Immature natural killer cell (primary cell): ENCODE measurements at places on chromosomes 13 and 19.

DNA sequence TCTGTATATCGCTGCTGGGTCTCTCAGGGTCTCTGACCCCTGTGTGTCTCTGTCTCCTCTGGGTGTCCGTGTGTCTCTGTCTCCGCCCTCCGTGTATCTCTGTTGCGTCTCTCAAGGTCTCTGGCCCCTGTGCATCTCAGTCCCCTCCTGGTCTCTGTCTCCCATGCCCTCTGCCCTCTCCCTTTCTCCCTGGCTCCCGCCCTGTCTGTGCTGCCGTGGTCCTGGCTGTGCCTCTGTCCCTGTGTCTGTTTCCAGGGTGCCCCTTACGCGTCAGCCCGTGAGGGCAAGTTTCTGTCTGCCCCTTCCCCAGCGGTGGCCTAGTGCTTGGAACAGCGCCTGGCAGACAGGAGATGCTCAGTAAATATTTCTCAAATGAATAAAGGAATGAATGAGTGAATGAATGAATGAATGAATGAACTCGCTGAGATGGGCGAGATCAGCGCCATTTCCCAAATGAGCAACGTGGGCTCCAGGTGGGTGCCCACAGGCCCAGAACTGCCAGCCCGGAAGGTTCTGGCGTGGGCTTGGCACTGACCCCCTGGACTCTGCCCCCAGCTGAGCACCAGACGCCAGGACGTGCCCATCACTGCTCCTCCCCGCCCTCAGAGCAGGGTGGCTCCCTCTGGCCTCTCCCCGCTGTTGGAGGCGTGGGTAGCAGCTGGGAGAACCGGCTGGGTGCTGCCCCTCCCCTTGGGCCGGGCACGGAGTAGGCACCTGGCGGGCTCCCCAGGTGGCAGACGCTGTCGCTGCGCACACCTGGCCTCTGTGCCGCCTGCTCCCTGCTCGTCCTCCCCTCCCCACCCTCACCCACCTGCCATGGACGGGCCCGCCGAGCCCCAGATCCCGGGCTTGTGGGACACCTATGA, at the start of gene SULT2B1:
Gene SULT2B1, plus strand, starts transcription at position 736 of the 866 bp plus-strand sequence. Its CDS starts 81 bp downstream, at position 817.
- DNase-seq: no peak

GRCh38 chr19:6213266-6213595, 66.5 kb downstream of the MLLT1 start:
- DNase-seq: no peak

GRCh38 chr19:51187395-51188226, 37.3 kb upstream of the CD33 start:
- DNase-seq: no peak

DNA sequence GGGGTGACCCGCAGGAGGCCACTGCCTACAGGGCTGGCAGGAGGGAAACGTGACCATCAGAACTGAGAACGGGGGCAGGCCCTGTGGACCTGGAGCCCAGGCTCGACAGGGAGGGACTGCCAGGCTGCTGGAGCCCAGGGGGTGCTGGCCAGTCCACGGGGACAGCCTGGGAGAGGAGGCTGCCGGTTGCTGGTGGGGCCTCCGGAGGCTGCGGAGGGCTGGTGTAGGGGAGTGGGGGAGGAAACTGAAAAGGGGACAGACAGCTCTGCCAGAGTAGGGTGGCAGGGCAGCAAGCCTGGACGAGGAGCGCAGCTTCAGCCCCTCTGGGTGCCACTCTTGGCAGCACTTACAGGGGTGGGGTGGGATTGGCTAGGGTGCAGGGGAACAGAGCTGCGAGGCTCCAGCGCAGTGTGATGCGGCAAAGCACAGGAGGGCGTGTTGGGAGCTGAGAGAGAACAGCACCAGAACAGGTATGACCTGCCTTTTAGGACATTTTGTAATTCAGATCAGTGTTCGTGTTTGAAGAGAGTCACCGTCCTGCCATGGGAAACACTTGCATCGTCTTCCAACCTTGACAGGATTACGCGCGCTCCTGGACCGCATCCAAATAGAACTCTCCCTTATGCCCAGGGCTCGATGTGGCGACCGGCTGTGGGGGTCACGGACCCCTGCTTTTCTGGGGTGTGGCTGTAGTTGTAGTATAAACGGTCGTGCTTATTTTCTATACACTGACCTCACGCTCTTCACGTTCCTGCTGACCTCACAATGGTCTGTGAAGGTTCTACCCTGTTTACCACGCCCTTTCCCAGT, 19.9 kb upstream of the ARHGEF7 start:
- DNase-seq: no peak

- no peak for DNase-seq
Measured at GRCh38 chr13:27004326-27004725, 167.3 kb downstream of the USP12 start.

- no peak for DNase-seq
Measured at GRCh38 chr13:24624801-24625231, 55.4 kb upstream of the ATP12A start.

GRCh38 chr19:38559428-38560401, 58.0 kb downstream of the MAP4K1 start:
- peak; percentile 47 for DNase-seq

GRCh38 chr19:35037716-35038622, 3.6 kb upstream of the HPN start:
- DNase-seq: no peak

DNA sequence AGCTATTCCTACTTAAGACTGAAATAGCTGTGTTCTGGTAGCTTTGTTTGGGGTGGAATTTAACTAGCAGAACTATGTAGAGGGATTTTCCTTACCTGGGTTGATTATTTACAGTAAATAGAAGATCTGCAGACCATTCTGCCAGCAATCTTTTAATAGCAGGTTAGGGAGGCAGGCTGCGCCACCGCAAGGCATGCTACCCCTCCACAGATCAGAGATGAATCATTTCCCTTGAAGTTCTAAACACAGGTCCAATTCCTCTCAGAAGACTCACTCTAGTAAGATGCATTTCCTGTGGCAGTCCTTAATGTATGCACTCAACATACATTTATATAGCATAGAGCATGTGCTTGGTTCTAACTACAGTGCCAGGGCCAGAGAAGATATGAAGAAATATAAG, 109.0 kb downstream of the TNFRSF19 start:
- no peak for DNase-seq

GRCh38 chr19:18179957-18180356, 6.3 kb downstream of the IFI30 start:
- DNase-seq: no peak

DNA sequence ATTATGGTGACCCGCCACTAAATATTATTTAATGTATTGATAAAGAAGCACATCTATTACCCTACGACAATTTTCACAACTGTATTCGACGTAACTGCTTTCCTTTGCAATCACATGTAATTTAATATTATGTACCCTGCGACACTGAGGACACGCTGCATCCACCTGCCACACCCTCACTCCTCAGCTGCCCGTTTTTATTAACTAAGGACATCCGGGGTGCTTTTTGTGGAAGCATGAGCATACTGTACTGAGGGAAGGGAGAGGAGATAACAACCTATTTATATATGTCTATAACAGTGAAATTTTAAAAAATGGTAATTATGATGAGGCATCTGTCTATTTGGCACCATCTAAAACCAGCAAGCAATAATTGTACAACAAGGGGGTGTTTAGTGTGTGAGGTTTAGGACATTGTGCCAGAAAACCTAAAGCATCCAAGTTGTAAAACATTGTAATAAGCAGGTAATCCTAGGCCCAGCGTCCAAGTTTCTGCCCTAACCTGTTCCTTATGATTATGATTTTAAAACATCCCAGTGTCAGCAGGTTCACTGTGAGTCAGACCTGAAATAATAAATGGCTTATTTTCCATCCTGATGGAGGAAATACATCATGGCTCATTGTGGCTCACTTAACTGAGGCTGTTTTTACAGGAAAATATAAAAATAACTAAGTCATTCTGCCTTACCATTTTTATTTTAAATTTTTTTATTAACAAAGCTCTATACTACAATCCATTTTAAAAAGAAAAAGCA, 56.3 kb downstream of the FOXO1 start:
- DNase-seq: no peak

DNA sequence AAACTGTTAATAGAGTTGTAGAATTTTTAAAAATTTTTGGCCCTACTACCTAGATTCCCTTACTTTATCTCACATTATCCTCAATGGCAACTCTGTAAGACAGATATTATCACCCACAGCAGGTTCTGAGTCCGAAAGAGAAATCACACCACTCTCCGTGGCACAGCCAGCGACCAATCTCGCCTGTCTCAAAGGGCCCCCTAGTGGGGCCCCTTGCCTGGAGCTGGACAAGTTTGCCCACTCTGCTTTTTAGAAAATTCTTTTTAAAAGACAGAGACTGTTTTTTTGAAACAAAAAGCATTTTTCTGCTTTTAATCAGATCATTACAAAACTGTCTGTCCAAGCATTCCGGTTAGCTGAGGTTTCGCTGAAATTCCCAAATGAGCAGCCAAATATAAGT, 21.7 kb downstream of the PHF11 start:
- no peak for DNase-seq

DNA sequence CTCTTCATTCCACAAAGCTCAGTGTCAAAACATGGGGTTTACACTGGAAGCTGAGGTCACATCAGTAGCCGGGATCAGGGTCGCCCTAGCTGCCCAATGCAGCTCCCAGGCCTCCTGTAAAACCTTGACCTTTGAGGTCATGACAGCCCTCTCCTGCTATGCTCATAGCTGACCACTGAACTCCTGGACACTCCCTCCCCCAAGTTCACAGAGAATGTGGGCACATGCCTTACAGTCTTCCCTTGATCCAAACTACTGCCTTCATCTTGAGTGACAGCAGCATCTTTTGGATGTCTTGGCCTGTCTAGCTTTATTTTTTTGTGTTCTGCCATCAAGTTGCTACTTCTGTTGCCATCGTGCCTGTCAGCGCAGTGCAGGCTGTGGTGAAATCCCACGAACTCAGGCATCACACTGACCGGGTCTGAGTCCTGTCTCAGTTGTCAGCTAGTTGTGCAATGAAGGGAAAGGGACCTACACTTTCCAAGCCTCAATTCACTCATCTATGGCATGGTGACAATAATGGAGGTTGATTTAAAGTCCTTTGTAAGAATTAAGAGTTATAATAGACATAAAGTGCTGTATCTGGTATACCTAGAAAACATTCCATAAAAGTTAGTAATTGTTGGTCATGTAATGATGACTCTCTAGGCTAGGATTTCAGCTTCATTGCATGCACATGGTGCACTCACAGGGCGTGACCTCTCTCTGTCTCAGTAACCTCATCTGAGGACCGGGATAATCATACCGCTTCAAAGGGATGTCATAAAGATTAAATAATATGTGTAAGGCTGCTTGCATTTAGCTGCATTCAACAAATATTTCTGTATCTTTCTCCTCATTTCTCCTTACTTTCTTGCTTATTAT, 16.4 kb upstream of the ALOX5AP start:
- no peak for DNase-seq

GRCh38 chr19:19010551-19010950, 22.8 kb downstream of the SUGP2 start:
- DNase-seq: peak; percentile 65

DNA sequence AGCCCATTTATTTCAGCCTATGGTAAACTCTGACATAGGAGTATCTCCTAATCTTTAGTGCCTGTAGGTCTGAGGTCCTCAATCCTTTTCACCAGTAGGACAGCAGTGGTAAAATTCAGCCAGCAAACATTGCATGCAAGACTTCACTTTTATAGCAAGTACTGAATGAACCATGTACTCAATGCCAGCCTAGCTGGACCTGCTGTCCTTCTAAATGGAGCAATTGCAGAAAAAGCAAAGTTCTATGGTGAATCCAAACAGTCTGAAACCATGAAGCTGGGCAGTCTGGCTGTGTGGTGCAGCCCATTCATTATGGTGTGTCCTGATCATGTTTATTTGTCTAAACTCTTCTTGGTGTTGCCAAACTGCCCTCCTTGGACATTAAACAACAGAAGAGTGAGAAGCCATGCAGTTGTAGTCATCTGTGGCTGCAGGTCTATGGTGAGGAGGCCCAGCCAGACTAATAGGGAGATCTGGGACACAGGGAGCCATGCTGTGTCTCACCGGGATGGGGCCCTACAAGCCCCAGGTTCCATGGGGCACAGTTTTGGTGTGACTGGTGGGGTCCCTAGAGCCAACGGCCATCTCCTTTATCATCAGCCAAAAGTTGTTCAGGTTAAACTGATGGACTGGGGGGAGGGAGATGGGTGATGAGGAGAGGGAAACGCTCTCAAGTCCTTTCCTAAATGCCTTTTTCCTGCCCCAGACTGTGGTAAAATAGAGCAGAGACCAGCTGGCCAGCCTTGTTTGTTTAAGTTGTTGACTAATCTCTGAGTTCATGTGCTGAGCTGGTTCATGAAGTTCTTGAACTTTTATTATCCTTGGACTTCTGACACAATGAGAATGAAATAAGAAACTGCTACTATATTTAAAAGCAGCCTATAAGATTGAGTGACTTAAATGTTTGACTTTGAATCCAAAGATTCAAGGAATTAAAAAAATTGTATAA, 20.6 kb upstream of the TNFSF11 start:
- no peak for DNase-seq

- DNase-seq: no peak
Measured at GRCh38 chr13:21079761-21080592, 18.6 kb upstream of the LATS2 start.

DNA sequence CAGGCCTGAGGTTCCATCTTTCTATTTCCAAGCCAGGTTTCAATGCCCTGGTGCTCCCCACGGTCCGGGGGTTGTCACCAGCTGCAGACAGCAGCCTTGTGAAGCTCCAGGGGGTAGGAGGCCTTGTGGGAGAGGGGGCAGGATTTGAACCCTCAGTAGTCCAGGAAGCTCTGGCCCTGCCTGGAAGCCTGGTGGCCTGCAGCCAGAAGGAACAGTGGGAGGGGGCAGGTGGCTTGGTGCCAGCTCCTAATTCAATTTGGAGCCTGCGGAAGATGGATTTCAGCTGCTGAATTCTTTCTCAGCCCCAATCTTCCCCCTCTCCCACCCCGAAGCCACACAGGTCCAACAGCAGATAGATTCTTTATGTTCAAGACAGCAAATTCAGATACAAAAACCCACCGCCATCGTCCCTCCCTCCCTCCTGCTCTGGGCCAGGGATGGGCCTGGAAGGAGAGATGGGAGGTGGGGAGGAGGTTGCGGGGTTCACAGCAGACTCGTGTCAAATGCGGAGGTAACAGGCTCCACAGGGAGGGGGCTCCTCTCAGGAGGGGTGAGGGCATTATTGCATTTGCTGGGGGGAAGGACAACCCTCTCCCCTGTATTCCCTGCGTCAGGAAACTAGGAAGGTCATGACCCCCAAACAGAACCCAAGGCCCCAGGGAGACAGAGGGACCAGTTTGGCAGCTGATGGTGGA, 2.4 kb upstream of the PTGER1 start:
- no peak for DNase-seq

DNA sequence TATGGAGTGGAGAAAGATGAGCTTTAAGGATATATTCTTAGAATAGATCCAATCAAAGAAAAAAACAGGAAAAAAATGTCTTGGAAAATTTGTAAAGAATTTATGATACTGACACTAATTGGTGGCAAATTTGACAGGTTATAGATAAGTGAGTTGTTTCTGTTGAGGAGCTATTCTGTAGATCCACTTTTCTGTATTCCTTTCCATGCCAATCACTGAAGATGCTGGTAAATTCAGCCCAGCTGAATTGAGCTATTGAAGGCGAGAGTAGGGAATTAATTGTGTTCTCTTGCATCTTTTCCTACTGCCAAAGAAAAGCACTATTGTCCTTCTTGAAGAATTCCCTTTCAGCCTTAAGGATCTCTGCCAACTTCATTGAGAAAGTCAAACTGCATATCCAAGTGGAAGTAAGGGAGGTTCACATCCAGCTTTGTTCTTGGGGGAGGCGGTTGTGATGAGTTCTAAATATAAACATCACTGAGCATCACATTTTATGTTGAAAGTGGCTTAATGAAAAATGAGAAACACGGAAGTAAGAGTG, 113.1 kb downstream of the PCDH9 start:
- DNase-seq: no peak

GRCh38 chr13:65623148-65623547, 1607.0 kb downstream of the PCDH9 start:
- DNase-seq: no peak
